ENCODE measurements at places on chromosomes 5 and 9.

- no peak for DNase-seq
Measured at GRCh38 chr9:77585335-77585786, 62.8 kb downstream of the GNA14 start.

DNA sequence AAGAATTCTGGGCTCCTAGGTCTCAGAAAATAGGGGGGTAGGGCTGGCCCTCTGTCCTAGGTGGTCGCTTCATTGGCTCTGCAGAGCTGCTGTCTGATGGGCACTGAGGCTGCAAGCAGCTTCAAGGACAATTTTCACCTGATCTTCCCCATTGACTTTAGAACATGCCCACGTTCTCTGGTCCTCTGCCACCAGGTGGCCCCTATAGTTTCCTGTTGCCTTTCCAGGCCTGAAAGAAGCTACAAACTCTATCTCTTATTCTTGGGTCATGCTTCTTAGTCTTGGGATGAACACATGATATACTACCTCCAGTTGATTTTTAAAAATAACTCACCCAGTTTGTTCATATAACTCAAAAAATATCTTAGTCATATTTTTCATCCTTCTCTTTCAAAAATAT is 26.3 kb downstream of the SPZ1 start:
- DNase-seq = no peak

DNA sequence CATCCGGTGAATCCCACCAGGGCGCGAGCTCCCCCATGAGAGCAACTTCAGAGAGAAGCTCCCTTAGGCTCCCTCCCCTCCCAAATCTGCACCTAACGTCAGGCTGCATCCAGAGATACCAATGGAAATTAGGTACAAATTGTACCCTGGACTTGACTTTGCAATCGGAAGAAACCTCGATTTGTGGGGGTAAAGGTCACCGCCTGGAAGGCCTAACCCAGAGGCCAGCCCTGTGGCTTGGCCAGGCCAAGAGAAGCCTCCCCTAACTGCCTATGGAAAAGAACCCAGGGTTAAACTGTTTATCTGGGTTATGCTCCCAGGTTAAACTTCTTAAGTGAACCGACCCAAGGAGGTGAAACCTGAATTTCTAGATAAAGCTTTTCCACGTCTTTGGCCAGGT is 80.4 kb downstream of the GTF3C4 start:
- no peak for DNase-seq

DNA sequence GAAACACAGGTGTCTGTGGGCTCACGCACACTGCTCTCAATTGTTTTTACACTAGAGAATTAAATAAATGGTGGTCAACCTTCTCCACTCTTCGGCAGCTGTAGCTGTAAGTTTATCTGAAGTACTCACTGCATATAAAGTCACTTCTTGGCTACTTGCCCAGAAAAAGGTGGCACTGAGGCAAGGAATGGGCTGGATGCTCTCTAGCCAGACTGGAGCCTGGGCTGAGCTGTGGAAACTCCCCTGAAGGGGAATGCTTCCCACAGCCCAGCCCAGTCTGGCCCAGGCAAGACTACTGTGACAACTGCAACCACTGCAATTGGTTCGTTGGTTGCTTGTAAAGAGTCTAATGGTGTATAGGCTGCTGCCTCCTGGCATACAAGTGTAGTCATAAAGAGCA is 4.5 kb downstream of the LEAP2 start:
- DNase-seq = no peak

- no peak for DNase-seq
Measured at GRCh38 chr9:86902991-86903733, 44.1 kb downstream of the GAS1 start.

- DNase-seq = no peak
Measured at GRCh38 chr9:112886351-112886750, 4.3 kb downstream of the SLC46A2 start.

DNA sequence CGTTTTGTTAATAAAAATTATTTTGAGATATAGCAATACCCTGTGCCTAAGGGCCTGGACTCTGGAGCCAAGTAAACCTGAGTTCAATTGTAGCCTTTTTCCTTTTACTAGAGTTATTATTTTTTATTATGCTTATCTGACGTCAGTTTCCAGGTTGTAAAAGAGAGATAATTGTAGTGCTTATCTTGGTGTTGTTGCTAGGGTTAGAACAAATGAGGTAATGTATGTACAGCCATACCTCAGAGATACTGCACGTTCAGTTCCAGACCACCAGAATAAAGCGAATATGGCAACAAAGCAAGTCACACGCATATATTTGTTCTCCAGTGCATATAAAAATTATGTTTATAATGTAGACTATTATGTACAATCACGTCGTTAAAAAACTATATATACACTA is 215.0 kb downstream of the VPS13A start:
- no peak for DNase-seq

DNA sequence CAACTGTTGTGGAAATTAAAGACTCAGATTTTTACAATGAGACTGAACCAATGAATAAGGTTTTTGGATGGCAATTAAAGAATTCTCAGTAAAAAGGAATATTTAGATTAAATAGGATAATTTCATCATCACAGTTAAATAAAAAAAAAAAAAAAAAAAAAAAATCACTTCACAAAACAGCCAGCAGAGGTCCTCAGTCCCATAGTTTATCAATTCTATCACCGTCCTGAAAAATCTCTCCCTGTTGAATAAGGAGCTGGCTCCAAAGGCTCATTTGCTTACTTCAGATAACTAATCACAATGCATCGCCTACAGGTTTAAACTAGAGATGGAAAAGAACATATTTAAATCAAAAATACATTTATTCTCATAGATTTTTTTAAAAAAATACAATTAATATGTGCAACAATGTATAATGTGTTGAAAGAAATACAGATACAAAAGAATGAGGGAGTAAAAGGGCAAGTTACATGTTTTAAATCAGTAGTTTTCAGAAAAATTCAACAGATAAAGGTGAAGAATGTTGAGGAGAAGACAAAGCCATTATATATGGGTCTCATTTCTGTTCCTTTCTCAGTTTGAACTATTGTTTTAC is 175.8 kb upstream of the CHD1 start:
- no peak for DNase-seq

DNA sequence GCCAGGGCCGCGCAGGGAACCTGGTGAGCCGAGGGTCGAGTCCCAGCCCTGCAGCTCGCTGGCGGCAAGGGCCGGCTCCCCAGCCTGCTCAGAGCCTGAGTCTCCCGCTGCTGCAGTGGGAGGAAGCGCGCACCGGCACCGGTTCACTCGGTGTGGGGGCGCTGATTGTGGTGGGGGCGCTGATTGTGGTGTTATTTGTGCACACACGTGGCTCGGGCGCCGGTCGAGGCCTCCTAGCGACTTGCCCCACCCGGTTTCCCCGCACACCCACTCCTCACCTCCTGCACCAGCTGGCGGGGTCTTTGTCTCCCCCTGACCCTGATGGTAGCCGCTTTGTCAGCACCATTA is 266.7 kb downstream of the NSG2 start:
- DNase-seq = no peak

DNA sequence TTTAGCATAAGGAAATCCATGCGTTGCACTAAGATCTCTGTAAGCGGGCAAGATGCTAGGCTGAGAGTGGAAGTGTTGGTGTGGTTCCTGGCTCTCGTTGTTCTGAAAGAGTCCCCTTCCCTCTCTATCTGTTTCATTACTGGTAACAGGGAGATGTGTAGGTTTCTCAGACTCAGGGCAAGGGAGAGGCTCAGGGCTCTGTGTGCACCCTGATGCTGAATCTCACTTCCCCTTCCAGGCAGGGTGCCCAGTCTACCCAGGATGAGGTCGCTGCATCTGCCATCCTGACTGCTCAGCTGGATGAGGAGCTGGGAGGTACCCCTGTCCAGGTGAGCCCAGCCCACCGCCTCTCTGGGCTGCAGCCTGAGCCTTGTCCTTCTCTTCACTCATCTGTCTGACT is 45.7 kb downstream of the STOM start:
- no peak for DNase-seq

GRCh38 chr9:92550765-92551164 is 15.0 kb upstream of the ECM2 start:
- no peak for DNase-seq

DNA sequence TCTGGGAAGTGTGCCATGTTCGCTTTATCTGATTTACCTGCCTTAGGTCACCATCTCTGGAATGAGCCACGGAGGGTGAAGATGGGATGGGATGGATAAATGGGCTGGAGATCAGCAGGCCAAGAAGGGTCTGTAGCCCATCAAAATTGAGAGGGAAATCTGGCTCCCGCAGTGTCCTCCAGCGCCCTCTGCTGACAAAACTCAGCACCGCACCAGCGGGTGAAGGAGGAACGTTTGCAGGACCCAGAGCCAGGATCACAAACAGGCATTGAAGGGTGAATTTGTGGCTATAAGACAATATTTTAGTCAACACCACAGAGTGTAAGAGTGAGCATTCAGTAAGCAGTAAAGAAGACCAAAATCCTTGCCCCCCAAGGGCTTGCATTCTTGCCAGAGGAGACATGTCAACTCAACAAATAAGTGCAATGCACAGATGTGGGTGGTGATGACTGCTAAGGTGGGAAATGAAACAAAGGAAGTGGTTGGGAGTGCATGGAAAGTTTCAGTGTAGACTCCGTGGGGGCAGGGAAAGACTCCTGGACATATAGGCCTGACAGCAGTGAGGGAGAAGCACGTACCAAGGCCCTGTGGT is 124.4 kb downstream of the TENT4A start:
- no peak for DNase-seq

DNA sequence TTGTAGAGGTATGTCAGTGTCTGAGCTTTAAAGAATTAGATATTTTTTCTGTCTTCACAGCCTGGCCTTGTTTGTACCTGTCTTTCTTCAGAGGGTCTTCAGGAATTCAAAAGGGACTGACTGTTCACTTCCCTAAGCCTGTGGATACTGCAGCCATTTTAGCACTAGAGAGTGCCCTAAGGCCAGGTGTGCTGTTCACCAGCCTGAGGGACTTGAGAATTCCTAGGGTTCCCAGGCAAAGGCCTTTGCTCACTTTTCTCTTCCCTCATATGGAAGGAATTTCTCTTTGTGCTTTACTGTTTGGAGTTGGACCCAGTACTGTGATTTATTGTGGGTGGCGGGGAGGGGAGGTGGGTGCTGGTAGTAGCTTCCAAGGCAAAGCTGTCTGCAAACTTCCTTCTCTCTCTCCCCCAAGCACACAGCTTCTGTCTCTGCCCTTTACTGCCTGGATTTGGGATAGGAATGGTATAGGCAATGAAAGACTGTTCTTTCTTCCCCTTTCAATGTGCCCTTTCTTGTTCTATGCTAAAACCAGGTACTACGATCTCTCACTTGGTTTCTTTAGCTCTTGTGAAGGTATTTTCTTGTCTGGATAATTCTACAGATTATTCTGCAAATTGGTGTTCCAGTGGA is 9.7 kb upstream of the LRRC70 start:
- no peak for DNase-seq

DNA sequence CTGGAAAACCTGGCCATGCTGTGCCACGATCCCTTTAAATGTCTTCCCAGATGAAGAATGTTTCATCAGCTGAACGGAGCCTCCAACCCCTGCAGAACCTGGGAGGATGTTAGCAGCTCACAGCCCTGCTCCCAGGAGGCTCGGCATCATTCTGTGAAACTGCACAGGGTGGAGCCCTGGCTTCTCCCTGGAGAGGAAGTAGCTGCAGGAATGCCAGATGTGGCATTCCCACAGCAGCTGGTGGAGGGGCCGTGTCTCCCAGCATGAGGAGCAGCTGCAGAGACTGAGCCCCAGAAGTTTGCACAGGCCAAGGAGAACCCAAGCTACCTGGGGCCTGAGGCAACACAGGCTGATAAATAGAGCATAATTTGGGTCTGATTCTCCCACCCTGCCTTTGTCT is 165.8 kb upstream of the MAP3K1 start:
- no peak for DNase-seq

DNA sequence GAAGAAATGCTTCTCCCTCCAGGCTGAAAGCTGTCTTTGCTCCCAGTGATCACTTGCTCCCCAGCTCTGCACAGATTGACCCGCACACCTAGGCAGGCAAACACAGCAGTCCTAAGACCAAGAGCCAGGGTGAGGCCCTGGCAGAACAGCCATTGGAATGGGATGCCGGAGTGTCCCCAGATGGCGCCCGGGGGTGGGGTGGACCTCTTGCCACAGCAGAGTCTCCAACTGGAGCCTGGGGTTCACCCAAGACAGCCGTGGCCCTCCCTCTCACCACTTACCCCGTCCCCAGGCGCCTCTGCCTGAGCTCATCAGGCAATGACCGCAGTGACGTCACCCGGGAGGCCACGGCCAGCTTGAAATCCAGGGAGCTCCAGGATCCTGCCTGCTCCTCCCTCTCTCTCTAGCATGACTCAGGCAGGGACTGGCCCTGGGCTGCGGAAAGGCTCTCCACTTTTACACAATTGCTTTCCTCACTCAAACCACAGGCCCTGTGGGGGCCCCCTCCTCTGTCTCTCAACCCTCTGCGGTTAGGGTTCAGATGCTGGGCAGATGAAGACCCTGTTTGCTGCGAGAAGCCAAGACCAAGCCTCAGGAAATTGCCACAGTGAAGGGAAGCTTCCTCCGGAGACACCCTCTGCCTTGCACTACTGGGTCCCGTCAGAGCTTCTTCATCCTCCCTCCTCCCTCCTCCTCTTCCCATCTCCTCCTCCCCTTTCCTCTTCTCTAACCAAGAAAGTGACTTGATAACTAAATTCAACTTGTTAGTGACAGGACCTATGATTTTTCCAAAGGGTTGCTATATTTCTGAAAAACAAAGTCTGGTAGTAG is 24.3 kb upstream of the PTGES start:
- peak; percentile 85 for DNase-seq

- no peak for DNase-seq
Measured at GRCh38 chr5:149935431-149935901, 9.1 kb downstream of the PDE6A start.

DNA sequence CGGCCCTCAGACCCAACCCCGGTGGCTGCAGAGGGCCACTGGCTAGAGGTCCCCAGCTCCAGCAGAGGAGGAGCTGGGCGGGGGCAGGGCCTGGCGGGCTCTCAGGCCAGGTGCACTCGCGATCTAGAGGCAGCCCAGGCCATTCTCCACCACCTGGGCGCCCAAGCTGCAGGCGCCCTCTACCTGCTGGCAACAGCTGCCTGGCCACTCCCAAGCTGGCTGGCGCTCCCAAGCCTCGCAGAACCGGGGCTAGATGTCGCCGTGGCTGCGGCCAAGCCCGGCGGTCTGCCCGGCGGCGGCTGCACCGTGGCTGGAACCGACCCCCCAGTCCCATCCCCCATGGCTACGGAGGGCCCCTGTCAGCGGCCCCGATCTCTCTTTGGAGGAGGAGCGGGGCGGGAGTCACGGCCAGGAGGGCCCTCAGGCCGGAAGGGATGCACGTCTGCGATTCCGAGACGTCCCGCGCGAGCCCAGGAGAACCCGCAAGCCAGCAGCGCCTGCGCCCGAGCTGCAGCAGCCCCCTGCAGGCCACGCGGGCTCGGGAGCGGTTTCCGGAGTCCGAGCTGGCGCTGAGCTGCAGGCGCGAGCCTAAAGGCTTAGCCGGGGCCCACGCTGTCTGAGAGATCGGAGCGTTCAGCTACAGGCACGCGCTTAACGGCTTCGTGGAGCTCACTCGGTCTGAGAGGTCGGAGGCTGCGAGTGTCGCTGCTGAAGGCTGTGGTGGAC is 44.3 kb upstream of the BICD2 start:
- no peak for DNase-seq

DNA sequence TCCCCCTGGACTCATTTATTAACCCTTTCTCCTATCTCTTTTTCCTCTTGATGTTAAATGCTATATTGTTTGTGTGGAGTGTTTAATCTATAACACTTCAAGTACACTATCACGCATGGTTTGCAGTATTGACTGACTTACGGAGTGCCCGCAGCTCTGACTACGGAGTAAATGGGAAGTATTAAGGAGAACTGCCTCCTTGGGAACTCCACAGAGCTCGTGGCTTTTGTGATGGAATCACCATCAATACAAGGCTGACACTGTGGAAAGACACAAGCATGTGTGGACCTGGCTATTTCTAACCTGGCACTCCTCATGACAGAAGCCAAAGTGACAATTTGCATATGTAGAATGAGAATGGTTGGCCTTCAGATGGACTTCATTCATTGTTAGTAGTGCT is 66.2 kb downstream of the SFXN1 start:
- DNase-seq = no peak

Data from bone marrow (tissue), 2 donors.